ENCODE measurements at places on chromosomes 11 and 22.

DNA sequence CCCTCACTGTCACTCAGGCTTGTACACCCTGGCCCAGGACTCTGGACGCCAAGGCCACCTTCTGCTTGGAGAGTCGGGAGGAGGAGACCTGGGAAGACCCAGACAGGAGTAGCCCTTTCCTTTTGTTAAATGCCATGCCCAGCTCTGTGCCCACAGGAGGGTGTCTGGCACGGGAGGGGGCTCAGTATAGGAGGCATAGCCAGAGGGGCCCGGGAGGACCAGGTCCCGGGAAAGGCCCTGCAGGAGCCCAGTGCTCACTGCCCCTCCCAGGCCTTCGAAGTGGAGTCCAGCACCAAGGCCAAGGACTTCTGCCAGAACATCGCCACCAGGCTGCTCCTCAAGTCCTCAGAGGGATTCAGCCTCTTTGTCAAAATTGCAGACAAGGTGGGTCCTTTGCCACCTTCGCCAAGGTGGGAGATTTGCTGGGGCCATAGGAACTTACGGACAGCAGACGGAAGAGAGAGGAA is 79.0 kb downstream of the MYO7A start:
- DNase-seq, result no peak

GRCh38 chr11:65489035-65489705 is 9.7 kb upstream of the MALAT1 start:
- DNase-seq, result no peak

DNA sequence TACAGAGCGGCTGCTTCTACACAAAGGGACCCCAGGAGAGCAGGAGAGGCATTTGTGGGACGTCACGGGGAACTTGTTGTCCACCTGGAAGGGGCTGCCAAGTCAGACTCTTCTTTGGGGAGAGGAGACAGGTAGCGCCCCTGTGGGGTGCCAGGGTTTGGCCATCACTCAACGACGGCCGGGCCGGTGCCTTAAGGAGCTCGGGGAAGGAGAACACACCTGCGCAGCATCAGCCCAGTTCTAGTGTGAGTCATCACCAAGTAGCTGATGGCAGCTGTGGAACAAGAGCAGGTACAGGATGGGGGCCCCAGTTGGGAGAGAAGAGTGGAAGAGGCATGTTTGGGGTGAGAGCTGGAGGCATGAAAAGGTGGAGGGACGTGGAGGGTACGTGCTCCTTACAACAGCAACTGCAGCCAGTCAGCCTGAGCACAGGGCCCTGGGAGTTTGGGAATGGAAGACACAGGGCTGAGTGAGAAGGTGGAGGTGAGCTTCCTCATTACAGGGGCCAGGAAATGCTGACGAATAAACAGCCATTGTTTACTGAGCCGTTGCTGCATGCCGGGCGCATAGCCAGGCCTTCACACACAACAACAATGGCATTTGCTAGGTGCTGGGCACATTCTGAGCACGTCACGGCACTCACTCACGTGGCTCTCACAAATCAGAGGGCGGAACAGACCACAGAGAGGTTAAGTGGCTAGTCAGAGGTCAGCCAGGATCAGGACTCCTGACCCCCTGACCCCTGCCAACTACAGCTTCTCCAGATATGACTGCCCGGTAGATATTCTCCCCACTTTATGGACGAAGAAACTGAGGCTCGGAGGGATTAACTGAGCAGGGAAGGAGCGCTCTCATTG is 29.1 kb upstream of the TP53I11 start:
- DNase-seq, result no peak

DNA sequence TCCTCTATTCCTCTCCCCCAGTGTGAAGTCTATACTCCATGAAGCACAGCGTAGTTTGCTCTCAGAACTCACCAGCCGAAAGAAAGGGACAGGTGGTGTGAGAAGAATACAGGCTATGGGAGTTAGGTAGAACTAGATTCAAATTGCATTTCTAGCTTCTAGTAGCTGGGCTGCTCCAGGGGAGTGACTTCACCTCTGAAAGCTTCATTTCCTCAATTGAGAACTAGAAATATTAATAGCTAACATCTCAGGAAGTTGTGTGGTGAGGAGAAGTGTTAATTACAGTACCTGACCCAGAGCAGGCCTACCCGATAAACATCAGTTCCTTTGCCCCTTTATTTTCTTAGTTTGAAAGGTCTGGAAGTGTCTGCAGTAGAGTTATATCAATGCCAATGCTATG is 484.7 kb upstream of the TENM4 start:
- no peak for DNase-seq

GRCh38 chr11:117822074-117823033 is 2.2 kb downstream of the FXYD2 start:
- no peak for DNase-seq

- DNase-seq, result no peak
Measured at GRCh38 chr11:77557553-77557952, 32.2 kb upstream of the AQP11 start.

- no peak for DNase-seq
Measured at GRCh38 chr22:49660794-49661781, 166.6 kb downstream of the BRD1 start.

DNA sequence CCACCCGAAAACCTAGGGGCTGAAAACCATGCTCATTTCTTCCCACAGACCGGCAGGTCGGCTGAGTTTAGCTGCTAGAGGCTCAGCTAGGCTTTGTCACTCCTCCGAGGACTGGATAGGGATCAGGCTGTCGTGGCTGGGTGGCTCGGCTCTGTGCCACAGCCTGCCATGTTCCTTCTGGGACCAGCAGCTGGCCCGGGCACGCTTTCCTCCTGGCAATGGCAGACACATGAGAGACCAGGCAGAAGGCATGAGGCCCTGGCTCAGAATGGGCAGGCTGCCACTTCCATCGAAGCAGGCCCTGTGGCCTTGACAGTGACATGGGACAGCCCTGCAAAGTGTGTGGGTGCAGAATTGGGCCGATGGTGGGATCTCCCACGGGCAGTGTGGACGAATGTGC is 20.9 kb downstream of the PARVG start:
- DNase-seq, result no peak

- DNase-seq, result no peak
Measured at GRCh38 chr22:40342521-40342920, 3.8 kb upstream of the ADSL start.

GRCh38 chr11:10048350-10048749 is 245.7 kb downstream of the SBF2 start:
- DNase-seq, result no peak

DNA sequence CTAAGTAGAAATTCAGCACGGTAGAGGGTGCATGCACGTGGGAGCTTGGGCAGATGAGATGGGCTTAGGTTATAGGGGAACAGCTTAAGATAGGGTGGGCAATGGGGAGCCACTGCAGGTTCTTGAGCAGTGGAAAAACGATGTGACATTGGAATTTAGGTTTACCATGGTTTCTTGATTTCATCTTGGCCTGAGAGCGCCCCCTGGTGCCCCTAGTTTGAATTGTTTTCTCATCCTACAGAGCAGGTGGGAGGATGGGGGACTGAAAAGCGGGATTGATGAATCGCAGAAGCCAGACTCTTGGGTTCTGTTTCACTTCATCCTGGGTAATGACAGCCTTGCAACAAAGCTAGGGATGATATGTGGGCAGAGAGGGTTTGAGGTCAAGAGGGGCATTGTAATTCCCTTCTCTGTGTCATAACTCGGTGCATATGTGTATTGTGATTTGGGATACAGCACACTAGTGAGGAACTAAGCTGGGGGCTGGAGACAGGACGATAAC is 6.7 kb upstream of the MCAM start:
- DNase-seq, result peak; percentile 49

GRCh38 chr11:47667135-47667534 is 24.8 kb upstream of the MTCH2 start:
- no peak for DNase-seq

GRCh38 chr11:13207270-13207664 is 70.3 kb upstream of the BMAL1 start:
- DNase-seq, result no peak

DNA sequence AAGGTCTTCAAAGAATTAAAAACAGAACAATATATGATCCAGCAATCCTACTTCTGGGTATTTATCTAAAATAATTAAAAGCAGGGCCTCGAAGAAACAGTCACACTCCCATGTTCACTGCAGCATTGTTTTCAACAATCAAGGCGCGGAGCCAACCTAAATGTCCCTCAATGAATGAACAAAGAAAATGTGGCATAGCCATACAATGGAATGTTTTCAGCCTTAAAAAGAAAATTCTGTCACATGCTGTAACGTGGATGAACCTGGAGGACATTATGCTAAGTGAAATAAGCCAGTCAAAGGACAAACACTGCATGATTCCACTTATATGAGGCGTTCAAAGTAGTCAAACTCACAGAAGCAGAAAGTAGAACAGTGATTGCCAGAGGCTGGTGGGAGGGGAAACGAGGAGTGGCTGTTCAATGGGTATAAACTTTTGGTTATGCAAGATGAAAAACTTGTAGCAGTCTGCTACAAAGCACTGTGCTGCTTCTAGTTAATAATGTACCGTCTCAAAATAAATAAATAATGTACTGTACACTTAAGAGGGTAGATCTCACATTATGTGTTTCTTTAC is 41.2 kb downstream of the SNX19 start:
- DNase-seq, result no peak

DNA sequence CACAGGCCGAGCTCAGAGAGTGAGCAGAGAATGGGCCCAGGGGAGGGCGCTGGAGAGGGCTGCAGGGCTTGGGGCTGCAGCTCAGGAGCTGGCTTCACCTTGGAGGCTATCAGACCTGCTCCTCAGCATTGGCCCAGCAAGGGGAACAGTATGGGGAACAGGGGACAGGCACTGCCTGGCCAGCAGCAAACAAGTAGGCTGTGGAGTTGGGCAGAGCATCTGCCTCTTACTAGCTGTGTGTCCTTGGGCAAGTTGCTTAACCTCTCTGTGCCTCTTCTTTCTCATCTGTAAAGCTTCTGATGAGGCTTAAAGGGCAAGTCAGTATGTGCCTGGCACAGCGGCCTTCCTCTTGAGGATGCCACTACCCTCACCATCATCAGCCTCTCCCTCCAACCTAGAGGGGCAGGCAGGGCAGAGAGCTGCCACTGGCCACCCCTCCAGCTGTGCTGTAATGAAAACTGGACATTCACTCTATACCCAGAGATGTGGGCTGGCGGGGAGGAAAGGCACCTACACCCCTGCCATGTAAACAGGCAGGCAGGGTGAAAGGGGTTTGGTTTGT is 7.5 kb upstream of the CDKN1C start:
- no peak for DNase-seq

DNA sequence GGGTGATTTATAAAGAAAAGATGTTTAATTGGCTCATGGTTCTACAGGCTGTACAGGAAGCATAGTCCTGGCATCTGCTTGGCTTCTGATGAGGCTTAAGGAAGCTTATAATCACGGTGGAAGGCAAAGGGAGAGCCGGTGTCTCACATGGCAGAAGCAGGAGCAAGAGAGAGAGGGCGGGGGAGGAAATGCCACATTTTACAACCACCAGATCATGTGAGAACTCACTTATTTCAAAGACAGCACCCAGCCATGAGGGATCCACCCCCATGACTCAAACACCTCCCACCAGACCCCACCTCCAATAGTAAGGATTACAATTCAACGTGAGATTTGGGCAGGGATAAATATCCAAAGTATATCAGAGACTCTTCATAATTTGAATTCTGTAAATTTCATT is 200.7 kb downstream of the MSANTD4 start:
- no peak for DNase-seq

GRCh38 chr11:7893796-7894195 is 37.3 kb downstream of the OR10A6 start:
- DNase-seq, result no peak

DNA sequence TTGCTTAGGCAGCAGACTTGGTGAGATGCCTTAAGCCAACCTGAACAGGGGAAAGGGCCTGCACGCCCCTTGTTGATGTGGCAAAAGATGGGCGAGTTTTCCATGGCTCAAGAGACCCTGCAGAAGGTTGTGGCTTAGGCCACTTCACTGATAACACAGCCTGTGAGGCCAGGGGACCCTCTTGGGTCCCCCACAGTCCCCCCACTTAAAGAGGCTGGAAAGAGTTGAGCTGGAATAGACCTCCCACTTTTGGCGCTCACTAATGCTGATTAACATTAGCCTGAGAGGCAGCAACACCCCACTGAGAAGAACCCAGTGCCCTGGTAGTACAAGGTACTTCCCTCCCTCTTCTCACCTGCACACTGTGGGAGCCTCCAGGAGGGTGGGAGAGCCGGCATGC is 107.5 kb downstream of the TRIM29 start:
- DNase-seq, result no peak

DNA sequence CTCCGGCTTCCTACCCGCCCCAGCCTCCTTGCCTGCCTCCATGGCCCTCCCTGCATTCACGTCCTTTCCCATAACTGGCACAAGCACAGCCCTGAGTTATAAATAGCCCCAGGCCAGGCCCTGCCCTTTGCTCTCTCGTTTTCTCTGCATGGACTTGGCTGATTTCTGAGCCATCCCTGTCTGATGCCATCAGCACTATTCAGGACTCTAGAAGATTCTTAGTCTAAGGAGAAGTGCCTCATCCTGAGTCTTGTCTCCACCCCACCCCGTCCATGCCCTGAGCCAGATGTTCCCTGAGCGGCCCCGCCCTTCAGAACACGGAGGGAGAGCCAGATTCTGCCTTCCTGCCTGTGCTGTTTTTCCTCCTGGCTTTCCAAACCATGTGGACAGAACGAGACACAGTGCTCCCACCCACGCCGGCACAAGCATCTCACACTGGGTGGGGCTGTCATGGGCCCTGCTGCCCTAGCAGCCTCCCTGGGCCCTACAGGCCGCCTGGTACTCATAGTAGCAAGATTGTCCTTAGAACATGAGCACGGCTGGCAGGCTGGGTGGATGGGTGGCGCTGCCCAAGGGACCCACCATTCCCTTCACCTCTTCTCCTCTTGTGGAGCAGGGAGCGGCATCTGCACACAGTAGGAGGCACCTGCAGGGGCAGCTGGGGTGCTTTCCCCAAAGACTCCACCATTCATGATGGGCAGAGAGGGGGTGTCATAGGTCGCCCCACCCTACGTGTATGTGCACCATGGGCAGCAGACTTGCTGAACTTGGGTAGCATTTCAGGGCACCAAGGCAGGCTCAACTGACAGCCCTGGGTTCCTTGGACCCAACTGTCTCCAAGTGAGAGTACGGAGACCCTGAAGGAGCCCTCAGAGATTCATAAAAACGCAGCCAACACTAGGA is 76.9 kb downstream of the BCR start:
- no peak for DNase-seq

DNA sequence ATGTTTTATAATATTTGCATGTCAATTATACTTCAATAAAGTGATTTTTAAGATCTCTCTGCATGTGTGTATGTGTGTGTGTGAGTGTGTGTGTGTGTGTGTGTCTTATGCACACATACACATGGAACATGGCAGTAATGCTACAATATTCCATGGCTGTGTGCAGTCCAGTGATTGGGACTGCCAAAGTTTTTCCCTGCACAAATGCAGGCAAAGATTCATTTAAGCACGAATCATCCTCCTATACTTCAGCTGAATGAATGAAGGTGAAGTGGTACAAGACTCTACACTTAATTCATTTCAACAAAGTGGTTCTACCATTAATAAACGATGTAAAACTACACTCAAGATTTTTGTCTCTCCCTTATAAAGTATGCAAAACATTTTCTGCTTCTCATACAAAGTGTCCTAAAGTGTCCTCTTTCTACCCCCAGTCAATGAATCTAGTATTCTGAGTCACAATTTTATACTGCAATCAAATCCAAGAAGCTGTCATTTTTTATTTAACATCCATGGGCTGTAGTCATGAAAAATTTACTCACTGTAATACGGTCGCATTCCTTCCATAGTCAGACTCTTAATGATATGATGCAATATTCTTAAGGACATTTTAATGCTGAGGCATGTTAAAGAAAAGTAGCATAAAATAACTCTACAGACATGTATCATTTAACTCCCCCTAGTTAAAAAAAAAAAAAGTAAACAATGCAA is 132.4 kb downstream of the TTC28 start:
- DNase-seq, result no peak

- no peak for DNase-seq
Measured at GRCh38 chr22:17772958-17773605, 1.2 kb downstream of the BID start.

GRCh38 chr11:48116437-48117228 is 100.0 kb upstream of the OR4B1 start:
- DNase-seq, result no peak
